GM12878 (cell line): ENCODE measurements at places on chromosomes 7 and 10.

DNA sequence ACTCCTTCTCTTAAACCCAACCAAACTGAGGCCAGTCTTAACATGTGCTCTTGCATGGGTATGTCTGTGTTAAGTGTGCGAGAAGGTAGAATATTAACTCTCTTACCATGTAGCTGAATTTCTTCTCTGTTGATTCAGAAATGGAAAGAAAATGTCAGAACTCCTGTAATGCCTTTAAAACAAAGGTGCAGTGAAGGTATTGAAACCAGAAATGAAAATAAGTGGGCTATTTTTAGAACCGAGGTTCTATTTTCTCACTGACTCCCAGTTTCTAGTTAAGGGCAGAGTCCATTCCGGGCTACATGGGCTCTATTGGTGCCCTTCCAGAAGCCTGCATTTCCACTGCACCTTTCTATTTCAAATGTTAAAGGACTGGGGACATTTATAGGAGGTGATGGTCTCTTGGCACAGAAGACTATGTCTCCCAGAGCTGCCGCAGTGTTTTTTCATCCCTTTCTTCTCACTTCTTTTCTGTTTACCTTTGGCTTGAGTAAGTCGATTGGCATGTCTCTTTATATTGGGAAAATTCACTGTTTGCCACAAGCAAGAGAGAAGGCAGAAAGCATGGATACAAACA is 174.9 kb downstream of the LRMDA start:
- peak; percentile 64 for DNase-seq

DNA sequence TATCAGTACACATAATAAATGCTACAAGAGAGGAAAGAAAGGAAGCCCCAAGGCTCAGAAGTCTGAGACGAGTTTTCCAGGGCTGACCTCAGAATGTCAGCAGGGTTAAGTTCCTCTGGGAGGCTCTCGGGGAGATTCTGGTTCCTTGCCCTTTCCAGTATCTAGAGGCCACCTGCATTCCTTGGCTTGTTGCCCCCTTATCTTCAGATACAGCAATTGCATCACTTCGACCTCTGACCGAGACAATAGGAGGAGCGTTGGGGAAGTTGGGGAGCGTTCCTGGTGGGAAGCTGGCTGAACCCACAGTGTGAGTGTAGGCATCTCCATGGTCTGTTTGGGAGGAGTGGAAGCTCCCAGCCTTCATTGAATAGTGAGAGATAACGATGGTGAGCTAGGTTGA is 72.0 kb upstream of the MTPN start:
- DNase-seq: no peak

DNA sequence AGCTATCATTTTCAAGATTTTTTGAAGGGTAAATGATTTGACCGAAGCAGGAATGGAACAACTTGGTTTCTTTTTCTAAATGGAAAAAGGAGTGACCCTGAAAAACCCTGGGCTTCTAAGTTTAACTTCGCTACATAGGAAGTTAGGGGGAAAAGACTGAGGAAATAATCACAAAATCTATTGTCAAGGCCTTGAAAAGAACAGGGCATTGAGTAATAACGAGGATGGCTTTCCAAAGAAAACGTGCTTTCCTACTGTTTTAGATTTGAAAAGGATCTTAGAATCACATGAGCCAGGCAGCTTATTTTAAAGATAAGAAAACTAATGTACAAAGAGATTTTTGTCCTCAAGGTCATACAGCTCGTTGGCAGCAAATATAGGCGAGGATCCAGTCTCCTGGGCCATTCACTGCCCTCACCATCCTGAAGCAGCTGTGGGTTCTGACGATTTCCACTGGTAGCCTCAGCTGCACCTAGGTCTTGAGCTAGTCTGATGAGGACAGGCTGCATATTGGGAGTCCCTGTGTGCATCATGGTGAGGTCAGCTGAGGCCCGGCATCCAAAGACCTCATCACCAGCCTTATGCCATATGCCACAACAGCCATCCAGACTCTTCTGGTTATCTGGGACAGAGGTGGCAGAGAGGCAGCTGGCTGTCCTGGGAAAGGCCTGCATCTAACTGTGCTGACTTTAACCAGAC is 384.7 kb upstream of the NRP1 start:
- DNase-seq: no peak

DNA sequence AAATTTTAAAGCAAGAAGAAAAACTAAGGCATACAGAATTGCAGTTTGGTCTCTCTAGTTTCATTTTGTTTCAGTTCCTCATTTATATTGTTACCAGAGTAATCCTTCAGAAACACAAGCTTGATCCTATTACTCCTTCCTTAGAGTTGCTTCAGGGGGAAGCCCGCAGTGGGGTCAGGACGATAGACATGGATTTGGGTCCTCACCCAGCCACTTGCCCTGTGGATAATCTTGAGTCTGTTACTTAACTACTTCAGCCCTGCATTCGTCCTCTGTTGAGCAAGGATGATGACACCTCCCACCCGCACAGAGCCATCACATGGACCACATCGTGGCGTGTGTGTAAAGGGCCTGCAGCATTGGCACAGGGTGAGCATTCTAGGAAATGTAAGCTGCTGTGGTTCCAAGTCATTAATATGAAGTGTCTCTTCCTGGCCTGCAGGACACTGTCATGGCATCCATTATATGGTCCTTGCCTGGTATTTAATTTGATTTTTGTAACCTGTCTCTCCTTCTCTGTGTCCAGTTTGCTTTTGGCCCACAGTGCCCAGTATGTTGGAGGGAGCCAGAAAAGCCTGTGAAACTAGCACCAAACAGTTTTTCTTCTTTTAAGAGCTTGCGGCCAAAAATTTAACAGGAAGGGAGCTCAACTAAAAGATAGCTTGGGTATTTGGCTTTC is 111.2 kb downstream of the EEPD1 start:
- no peak for DNase-seq

DNA sequence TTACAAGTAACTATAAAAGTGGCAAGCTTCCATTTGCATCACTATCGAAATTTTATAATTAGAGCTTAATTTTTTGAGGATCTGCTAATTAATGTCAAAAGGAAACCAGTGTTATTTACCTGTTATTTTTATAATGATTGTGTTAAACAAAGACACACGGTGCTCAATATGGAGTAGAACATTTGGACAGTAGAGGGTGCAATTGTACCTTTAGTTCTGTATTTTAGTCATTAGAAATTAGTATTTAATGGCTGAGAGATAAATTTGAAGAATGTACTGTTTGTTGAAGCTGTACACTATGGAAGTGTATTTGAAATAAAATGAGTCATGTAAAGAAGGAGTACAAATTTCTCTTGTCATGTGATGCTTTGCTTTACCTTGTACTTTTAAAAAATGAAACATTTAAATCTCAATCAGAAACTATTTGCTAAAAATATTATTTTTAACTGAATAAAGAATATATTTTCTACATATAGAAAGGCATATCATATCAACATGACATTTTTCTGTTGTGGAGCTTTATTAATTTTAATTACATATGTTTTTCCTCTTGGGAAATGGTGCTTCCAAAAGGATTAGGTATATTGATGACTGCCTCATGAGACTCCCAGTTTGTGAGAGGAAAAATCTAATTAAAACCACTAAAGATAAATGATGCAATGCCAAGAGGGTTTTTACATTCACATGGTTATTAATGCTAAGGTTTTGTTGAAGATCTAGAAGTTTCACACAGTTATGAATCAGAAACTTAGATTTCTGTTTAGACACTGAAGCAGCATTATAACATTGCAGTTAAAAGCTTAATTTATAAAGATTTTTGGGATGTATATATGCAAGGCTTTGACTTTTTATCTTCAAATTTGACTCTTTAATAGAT is 10.4 kb upstream of the PRKG1 start:
- no peak for DNase-seq

- DNase-seq: no peak
Measured at GRCh38 chr10:80684259-80684658, 146.6 kb downstream of the SH2D4B start.

DNA sequence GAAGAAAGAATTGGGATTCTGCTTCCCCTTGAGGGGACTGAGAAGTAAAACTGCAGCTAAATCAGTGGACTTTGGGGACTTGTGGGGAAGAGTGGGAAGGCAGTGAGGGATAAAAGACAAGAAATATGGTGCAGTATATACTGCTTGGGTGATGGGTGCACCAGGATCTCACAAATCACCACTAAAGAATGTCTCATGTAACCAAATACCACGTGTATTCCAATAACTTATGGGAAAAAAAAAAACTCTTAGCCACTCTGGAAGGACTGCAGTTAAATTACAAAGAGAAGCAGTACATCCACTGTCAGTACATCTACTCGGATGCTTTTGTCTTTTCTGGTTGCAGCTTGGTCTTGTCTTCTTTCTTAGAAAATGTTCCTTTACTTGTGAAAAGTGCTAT is 27.4 kb upstream of the GOT1 start:
- no peak for DNase-seq

DNA sequence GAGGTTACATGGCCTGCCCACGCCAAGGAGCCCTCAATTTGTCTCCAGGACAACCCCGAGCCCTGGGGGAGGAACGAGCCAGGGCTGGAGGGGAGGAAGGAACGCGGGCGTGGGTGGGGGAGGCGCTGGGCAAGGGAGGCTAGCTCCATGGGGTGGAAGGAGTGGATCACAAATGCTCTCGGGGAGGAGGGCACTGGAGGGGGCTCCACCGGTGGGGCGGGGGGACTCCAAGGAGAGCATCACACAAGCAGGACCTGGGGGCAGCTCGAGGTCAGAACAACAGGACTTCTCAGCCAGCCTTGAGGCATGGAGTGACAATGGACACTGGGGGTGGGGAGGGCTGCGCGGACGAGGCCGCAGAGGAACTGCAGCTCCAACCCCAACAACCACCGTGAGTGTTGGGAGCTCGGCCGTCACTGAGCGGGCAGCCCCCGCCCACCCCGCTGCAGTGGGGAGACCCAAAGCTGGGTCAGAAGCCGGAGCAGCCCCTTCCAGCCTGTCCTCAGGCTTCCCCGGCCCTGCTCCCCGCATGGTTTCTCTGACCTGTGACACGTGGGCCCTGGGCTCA is 41.1 kb downstream of the STK32C start:
- DNase-seq: no peak

- DNase-seq: no peak
Measured at GRCh38 chr10:48606530-48607355, 1.9 kb upstream of the ARHGAP22 start.

GRCh38 chr7:25638068-25638467 is 409.8 kb upstream of the NPVF start:
- no peak for DNase-seq

GRCh38 chr7:116802144-116802745 is 60.1 kb upstream of the CAPZA2 start:
- DNase-seq: no peak

DNA sequence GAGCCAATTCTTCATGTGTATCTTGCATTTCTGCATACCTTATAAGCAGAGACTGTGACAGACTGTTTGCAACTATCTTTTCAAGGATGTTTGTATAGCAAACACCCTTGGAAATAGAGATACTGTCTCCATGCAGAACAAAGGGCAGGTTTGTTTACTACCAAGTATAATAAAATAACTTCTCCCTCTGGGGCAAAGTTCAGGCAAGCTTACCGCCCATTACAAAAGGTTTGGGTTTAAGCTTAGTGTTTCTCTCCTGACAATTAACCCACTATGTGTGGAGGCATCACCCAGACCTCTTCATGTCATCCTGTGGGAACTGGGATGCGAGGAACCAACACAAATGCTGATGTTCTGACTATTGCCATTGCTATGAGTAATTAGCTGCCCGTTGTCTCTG is 479.1 kb upstream of the ZMIZ1 start:
- DNase-seq: no peak
